ENCODE measurements at places on chromosomes 6 and 20.
A peak's percentile ranks its signal among the peaks of the same experiment; 100 is the strongest.

DNA sequence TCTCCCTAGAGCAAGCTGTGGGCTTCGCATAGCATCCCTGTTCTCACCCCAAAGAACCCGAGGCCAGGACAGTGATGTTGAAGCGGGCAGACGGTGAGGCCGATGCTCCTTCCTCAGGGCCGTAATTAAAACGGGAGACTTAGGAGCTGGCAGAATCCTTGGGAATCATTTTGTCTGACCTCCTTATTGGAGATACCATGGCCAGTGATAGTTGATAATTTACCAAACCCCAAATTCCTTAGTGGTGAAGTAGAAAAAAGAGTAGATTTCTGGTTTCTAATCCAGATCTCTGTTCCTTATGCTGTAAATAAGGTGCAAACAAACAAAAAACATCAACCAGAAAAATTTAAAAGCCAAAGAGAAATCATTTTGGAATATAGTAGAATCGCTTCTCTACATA lies 361.1 kb upstream of the AGPAT4 start:
- no peak for DNase-seq

GRCh38 chr6:56766806-56767178 lies 124.1 kb upstream of the DST start:
- no peak for DNase-seq

DNA sequence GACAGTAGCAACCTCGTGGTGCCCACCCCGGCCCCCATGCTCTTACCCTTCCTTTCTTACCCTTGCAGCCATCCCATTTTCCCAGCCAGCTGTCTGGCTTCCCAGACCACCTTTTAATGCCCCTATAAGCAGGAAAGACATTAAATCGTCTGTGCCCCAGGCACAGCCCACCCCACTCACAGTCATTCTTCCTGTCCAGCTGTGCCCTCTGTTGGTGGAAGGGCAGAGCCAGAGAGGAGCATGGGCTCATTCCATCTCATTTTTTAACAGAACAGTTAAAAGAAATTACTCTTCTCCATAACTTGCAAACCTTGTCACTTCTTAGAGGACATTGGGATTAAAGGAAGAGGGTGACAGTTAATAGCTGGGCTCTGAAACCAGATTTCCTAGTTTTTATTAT lies 240.5 kb downstream of the NRN1 start:
- DNase-seq: no peak

- DNase-seq: peak; percentile 40
These were observed 26.9 kb downstream of the BFSP1 start for GRCh38 chr20:17504066-17504897.

GRCh38 chr6:74785236-74785635 lies 420.6 kb downstream of the COL12A1 start:
- DNase-seq: no peak

DNA sequence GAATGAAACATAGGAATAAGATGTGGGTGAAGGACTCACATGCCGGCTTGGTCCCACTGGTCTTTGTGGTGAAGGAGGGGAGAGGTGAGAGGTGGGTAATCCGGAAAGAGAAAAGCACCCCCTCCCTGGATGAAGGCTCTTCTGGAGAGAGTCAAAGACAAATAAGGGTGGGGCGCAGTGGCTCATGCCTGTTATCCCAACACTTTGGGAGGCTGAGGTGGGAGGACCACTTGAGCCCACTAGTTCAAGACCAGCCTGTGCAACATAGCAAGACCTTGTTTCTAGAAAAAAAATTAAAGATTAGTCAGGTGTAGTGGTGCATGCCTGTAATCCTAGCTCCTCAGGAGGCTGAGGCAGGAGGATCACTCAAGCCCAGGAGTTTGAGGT lies 3.1 kb downstream of the LTB start:
- DNase-seq: peak; percentile 64

DNA sequence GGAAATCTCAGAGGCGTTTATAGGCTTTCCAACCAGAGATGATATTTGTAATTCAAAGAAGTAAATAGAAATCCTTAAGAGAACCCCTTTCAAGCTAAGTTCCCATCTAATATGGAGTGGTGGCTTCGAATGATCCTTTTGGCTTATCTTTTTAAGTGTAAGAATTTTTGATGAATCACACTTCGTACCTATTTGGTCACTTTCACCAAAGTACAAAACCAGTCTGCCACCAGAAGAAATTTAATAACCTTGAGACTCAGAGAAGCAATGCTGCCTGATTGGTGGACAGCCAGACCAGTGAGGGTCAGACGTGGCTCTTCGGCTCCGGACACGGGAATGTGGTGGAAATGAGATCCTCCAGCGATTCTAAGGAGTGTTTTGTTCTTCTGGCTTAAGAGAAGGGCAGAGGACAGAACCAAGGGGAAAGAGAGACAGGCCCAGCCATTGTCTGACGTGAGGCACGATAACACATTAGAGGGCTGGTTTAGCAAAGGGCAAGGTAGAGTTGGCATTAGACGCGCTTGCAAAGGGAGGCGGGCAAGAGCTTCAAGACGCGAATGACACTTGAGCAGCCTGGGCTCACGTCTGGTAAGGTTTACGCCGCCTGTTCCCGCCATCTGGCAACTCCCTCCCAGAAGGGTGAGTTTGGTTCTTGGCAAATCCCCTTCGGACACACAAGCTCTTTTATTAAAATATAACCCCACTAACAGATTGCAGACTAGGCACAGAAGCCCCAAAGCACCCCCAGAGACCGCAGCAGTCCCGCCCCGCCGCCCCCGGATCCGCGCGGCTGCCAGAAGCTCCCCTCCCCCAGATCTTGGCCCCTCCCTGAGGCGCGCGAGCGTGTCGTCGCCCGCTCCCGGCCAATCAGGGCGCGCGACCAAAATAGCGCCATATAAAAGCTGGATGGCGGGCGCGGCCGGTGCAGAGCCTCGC lies 50.0 kb upstream of the EZR start:
- DNase-seq: peak; percentile 96

GRCh38 chr20:45452238-45452637 lies 17.3 kb upstream of the WFDC2 start:
- no peak for DNase-seq

- no peak for DNase-seq
These were observed 2.8 kb downstream of the DLGAP4 start for GRCh38 chr20:36308986-36309385.

- no peak for DNase-seq
These were observed 14.1 kb upstream of the PPARD start for GRCh38 chr6:35328108-35328723.

DNA sequence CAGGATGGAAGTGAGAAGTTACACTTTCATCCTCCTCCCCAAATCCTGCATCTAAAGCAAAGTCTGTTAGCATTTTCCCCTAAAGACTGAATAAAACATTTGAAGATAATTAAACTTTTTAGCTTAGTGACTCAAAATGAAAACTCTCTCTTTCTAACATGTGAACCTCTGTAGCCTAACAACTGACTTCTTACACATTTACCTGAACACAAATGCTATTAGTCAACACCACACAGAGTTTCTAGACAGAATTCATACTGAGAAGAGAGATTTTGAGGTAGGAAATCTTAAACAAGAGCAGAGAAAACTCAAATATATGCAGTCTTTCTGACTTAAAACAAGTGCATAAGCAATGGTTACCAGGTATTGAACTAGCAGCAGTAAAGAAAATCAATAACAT lies 149.9 kb upstream of the SMLR1 start:
- no peak for DNase-seq

DNA sequence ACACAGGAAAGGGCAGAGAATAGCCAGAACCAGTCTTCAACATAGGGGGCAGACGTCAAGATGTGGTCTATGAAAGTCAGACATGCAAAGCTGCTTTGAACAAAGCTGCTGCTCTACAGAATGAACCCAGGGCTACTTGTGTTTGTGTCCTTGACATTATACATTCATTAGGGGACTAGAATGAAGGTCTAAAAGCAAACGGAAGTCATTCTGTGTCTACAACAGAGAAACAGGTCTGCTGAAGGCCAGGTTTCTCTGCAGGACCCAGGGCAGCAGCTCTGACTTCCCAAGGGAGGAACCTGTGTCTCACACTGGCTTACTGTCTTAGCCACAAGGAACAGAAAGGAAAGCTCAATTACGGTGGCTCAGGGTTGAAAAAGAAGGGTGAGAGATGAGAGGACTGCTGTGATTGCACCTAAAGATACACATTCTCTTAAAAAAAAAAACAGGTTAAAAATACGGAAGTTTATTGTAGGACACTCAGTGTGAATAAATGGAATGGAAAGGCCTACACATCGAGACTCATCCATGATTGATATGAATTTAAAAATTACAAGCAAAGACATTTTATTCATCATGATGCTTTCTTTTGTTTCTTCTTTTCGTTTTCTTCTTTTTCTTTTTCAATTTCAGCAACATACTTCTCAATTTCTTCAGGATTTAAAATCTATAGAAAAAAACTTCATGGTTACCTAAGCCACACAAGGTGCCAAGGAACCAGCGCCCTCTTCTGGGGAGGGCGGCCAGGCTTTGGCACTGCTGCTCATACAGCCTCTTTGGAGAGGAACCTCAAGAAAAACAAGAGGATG lies 6.7 kb downstream of the PSMA7 start:
- peak; percentile 68 for DNase-seq

DNA sequence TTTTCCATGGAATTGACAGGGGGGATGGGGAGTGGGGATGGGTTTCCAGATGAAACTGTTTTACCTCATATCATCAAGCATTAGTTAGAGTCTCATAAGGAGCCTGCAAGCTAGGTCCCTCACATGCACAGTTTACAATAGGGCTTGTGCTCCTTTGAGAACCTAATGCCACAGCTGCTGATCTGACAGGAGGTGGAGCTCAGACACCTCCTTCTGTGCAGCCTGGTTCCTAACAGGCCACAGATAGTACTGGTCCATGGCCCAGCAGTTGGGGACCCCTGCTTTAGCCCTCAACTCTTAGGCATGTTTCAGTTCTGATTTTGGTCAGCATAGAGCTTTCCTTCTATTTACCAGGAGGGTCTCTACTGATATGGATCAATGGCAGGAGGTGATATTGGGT lies 251.6 kb downstream of the LAMA2 start:
- no peak for DNase-seq

GRCh38 chr20:47710665-47711045 lies 74.6 kb downstream of the SULF2 start:
- DNase-seq: no peak

DNA sequence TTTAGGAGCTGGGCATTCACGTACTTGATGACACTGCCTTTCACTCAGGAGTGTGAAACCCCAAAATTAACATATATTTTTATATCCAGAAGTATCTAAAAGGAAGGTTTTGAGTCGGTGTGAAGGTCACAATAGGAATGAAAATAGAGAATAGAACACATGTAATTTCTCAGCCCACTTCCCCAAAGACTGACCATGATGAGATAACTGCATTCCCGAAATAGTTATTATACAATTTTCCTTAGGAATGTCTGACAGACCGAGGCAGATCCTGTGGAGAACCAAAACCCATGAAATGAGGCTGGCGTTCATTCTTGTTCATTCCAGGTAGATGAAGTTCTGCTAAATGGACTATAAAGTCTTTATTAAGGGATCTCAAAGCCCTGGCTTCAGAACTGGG lies 10.3 kb downstream of the NSFL1C start:
- no peak for DNase-seq

- no peak for DNase-seq
These were observed 436.9 kb downstream of the HTR1B start for GRCh38 chr6:77026341-77026740.

DNA sequence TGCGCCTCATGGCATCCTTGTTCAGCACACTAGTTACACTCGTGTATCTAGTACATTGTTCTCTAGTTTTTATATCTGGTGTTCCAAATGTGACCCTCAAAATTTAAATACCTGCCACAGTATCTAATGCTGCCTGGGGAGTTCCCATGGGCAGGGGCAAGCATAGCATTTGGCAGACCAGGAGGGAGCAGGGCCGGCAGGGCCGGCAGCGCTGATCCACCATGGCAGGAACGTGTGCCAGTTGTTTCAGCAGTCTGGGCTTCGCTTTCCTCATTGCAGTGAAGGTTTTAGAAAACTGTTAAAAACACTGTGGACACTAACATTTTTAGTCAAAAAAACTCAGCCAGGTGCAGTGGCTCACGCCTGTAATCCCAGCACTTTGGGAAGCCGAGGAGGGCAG lies 19.2 kb downstream of the NANP start:
- no peak for DNase-seq

GRCh38 chr6:22899426-22899825 lies 330.1 kb downstream of the HDGFL1 start:
- DNase-seq: no peak

DNA sequence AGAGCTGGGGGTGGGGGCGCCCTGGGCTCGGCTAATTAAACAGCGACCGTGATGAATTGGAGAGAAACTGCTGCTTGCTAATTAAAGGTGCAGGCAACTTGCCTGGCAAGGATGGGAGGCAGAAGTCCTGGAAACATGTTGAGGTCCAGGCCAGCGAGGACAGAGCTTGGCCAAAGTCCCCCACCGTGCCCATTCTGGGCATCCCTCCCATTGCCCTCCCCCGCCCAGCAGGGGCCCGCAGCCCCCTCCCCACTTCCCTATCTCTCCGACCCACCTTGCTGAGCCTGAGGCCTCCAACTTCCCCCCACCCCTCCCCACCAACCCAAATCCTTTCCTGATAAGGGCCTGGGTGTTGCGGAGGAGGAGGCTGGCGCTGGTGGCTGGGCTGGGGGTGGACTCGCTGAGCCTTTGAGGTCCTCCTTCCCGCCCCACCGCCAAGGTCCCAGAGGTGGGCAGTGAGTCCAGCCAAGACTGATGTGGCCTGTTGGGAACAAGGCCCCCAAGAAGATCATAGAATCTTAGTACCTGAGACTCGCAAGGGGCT lies 23.3 kb downstream of the C20orf203 start:
- no peak for DNase-seq

DNA sequence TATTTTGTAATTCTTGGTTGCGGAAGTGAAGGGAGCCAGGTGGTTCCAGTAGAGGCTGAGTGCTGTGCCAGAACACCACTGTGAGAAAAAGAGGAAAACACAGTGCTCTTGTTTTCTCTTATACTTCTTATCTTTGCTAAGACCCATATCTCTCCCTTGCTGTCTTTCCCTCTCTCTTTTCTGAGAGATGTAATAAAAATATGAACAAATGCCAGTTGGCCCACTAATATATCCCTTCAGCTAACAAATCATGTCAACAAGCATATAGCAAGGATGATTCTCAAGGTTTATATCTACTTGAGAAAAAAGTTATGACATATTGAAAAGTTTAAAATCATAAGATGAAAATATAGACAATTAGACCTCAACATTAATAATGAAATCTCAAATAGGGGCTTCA lies 758.3 kb downstream of the HDGFL1 start:
- no peak for DNase-seq

DNA sequence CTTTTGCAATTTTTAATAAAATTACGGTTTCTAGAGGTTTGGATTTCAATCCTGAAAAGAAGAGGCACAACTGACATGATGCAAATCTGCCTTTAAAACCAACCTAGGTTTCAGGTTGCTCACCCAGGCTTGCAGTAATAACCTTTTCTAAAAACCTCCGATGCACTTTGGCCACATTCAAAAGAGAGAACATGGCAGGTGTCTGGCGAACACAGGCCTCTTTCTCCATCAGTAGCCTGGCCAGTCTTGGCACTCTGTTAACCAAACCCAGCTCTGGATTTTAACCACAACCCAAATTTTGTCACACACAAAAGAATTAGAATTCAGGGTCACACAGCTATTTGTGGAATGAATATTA lies 55.8 kb upstream of the MAFB start:
- no peak for DNase-seq
